Muscle of leg (tissue), 16 donors: ENCODE measurements at places on chromosomes 2 and 18.

DNA sequence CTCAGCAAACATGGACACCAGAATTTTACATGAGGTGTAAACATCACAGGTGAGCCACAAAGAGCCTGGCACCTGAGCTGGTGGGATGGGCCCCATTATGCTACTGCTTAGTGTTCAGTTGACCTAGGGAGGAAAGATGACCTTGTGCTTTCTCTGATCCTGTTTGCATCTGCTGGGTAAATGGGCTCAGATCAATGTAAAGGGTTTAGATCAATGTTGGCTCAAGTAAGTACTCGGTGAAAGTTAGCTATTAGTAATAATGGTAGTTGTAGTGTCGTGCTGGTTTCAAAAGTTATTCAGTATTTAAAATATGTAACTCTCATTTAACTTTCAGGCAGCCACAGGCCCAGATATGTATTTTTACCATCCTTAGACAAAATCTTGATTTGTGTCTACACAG is 19.8 kb downstream of the ABHD3 start:
- no peak for DNase-seq

DNA sequence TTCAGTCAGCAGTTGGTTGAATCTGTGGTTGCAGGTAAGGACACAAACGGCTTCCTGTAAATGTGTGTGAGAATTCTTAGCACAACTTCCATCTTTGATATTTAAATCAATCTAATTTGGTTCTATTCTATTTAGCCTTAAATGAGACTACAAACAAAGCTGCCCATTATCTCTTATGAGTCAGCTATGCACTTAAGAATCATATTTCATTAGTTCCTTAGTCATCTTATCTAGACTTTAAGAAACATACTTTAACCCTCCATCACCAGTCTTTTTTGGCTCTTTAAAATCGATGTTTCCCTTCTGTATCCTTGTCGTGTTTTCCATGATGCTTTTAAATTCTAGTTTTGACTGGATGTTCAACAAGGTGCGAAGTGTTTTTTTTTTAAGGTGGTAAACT is 114.4 kb upstream of the TMEM200C start:
- DNase-seq: no peak

DNA sequence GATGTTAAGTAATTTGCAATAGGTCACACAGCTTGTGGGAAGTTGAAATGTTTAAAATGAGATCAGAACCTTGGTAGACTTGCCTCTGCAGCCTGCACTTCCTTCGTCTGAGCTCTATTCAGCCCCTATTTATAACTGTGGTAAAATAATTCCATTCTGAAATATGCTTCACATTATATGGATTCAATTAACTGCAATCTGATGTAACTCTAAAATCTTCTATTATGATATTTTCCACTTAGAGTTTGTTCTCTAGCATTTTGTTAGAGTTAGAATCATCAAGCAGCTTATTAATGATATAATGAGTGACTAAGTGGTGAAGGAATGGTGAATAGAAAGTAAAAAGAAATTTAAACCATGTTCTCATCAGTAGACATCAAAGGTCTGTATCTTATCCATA is 139.6 kb upstream of the ARHGAP28 start:
- DNase-seq: peak; percentile 47

GRCh38 chr2:160225722-160226121 is 25.6 kb upstream of the ITGB6 start:
- no peak for DNase-seq

- DNase-seq: no peak
These were observed 6.2 kb downstream of the COPS8 start for GRCh38 chr2:237091779-237092436.

DNA sequence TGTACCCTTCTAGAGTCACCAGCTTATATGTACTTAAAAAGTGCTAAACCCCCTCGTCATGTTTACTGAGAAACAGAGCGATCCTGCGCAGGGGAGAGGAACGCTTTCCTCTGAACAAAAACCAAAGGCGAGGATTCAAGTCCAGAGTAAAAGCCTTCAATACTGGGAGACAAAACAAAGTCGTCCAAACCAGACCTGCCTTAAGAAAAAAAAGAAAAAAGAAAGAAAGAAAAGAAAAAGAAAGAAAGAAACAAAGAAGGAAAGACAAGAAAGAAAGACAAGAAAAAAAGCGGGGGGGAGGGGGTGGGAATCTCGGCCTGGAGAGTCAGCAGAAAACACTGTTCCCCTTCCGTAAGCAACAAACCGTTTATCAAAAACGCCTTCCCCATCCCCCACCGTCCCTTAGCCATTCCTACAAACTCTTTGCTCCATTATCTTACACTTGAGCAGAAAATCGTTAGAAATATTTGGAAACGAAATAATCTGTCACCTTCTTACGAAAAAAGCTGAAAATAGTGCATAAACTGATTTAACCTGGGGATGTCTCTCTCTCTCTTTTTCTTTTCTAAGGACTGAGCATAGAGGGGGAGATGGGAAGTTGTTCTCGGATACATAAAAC is 3.3 kb downstream of the PTGR3 start:
- DNase-seq: peak; percentile 70

GRCh38 chr2:152025678-152026287 is 73.1 kb downstream of the CACNB4 start:
- DNase-seq: peak; percentile 82

GRCh38 chr2:44362207-44363015 is 664 bp downstream of the CAMKMT start:
- peak; percentile 57 for DNase-seq

- DNase-seq: no peak
These were observed 477.5 kb downstream of the DPP10 start for GRCh38 chr2:114919985-114920384.

- peak; percentile 58 for DNase-seq
These were observed 27.7 kb downstream of the SH3BP4 start for GRCh38 chr2:234979204-234980167.

GRCh38 chr18:3832025-3832638 is 382.2 kb downstream of the TGIF1 start:
- no peak for DNase-seq

DNA sequence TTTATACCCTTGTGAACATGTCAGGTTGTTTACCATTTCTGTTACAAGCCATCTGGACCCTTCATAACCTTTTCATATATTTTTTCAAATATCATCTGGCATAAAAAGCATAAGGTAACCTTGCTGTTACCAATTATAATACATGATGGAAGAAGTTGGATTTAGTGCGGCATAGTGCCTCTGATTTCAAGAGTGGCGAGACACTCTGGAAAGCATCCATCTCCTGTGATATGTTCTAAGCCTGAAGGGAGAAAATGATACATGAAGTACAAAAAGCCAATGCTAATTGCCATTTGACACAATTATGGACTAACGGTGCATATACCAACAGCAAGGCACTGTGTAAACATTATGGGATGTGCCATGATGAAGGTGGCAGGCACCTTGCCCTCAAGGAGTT is 75.1 kb downstream of the DCC start:
- no peak for DNase-seq

GRCh38 chr2:32652555-32653209 is 24.8 kb downstream of the TTC27 start:
- peak; percentile 33 for DNase-seq

DNA sequence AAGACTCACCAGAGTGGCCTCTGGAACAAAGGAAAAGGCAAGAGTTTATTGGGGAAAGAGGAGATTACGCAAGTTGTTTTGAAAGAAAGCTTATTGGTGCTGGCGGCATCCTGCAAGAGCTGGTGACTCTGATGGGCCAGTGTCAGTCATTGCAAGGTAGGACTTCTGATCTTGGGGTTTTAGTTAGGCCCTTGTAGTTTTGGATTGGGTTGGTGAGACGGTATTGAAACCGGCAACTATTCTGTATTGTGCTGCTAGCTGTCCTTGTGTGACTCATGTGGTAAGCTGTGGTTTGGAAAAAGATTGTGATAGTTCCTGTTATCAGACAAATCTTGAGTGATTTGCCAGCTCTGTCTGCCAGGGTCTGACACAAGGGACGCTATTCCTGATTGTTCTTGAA is 159.1 kb upstream of the PIEZO2 start:
- no peak for DNase-seq

DNA sequence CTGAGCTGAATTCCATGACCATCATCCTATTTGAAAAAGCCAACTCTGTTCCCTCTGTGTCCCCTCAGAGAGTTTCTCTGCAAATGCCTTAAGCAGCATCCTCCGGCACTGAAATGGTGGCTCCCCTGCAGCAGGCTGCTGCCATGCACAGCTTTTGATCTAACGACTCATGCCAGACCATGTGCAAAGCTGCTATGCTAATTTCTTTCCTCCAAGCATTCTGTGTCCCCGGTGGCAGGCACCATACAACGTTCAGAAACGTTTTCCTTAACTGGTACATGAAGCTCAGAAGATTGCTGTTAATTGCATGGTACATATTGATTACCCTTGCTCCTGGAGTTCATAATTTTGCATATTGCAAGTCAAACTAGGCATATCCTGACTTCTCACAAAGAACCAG is 336.8 kb downstream of the RBM43 start:
- DNase-seq: no peak

- no peak for DNase-seq
These were observed 634 bp downstream of the SPATS2L start for GRCh38 chr2:200306931-200307723.

DNA sequence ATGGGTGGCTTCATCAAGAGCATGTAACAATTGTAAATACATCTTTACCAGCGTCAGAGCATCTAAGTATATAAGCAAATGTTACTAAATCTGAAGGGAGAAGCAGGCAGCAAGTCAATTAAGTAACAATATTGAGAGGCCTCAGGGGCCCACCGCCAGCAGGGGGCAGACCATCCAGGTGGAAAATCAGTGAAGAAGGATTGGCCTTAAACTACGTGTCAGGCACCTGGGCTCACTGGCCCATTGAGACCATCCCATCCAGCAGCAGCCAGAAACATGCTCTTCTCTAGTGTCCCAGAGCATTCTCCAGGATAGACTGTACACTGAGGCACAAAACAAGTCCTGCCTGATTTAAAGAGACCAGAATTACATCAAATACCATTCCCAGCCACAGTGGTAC is 96.2 kb upstream of the SNTG2 start:
- DNase-seq: no peak

GRCh38 chr2:100200985-100201384 is 58.6 kb upstream of the AFF3 start:
- DNase-seq: no peak

DNA sequence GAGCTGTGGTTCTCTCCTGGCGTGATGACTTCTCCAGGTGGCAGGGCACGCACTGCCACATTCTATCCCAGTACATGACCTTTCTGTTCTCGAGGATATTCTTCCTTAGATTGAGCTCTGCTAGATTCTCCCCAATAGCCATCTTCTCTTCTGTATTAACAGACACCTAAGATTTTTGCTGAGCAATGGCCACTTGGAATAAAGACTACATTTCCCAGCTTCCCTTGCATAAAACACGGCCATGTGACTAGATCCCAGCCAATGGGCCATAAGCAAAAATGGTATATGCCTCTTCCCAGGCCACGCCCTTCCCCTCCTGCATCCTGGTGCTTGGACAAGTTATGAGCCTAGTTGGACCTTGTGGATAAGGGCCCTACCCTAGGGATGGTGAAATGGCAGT is 82.1 kb downstream of the EIF2AK3 start:
- no peak for DNase-seq

GRCh38 chr2:62883629-62884028 is 167.0 kb upstream of the OTX1 start:
- DNase-seq: no peak

- peak; percentile 4 for DNase-seq
These were observed 202.3 kb downstream of the LRP1B start for GRCh38 chr2:141928476-141928875.

- DNase-seq: no peak
These were observed 1.6 kb upstream of the ELOA2 start for GRCh38 chr18:47036927-47037578.

DNA sequence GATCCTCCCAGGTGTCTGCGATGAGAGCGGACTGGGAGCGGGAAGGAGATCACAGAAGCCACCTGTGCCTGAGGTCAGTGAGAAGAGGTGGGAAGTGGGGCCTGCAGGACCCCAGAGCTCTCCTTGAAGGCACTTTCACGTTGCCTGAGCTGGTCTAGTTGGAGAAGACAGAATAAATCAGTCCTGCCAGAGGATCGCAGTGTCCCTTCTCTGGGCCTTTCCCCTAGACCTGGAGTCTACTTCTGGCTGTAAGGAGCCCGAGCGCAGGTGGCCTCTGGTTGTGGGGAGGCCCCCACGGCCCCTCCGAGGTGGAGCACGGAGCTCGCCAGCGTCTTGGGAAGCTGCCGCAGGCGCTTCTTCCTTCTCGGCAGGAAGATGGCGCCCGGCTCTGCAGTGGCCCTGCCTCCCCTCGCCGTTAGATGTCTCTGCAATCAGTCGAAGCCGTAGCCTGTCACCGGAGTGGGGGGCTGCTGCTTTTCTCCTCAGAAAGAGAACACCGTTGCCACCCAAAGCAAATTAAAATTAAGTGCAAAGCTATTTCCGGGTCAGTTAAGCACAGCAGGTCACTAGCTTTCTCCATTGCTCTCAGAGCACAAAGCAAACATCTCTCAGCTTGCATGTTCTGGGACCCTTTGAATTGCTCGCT is 212.0 kb upstream of the MYT1L start:
- DNase-seq: peak; percentile 16

DNA sequence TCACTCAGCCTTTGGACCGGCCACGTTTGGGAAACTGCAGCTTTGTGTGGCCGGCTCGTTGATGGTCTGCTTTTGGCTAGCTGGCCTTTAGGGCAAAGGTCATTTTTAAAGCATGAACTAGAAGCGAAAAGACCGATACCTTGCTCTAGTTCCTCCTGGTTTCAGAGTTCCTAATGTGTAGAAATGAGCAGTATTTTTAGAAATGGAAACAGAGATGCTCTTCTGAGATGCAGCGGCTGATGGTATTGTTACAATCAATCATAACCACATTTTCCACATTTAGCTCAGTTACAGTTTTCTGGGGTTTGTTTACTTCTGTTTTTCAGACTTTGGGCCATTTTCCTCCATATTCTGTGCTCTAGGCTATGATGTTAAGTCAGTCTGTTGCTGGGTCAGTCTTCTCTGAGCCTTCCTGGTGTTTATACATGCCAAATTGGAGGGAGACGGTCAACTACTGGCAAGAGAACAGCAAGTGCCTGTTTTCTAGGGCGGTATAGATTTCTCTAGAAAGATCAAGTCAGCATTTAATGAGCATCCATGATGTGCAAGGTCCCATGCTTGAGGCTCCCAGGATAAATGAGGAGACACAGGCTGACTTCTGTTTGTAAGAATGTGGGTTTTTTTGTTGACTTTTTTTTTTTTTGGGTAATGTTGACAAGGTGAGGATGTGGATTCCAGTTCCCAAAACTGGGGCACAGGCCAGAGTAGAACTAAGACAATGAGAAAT is 28.0 kb downstream of the RNF144A start:
- no peak for DNase-seq

GRCh38 chr2:151021747-151022452 is 239.8 kb downstream of the RBM43 start:
- no peak for DNase-seq
